ENCODE measurements at places on chromosomes 1 and 21. TPM values are rescaled to one million over a fixed set of nuclear protein-coding genes. Genes with fewer than 3 reads are reported as not detected.

The SAMD13 gene
- total RNA-seq: 0.94 TPM

The LDLRAP1 gene
- total RNA-seq: 6.1 TPM

The OR10Z1 gene
- not detected for total RNA-seq

The CD1C gene
- not detected for total RNA-seq

The PALMD gene
- total RNA-seq: not detected

The KRTAP19-3 gene
- not detected for total RNA-seq

The MAN1C1 gene
- total RNA-seq: 0.63 TPM

The KCNQ4 gene
- total RNA-seq: 1.0 TPM

The CEP170 gene
- total RNA-seq: 49.9 TPM

The CASQ1 gene
- not detected for total RNA-seq

The C8B gene
- not detected for total RNA-seq

The UMODL1 gene
- not detected for total RNA-seq

The POU3F1 gene
- not detected for total RNA-seq

The PLPP3 gene
- total RNA-seq: 2.2 TPM

The RXFP4 gene
- total RNA-seq: not detected
